Posterior vena cava (tissue), 2 donors: ENCODE measurements at places on chromosomes 1 and 21. TPM values are rescaled to one million over a fixed set of nuclear protein-coding genes. Genes with fewer than 3 reads are reported as not detected.

DNA sequence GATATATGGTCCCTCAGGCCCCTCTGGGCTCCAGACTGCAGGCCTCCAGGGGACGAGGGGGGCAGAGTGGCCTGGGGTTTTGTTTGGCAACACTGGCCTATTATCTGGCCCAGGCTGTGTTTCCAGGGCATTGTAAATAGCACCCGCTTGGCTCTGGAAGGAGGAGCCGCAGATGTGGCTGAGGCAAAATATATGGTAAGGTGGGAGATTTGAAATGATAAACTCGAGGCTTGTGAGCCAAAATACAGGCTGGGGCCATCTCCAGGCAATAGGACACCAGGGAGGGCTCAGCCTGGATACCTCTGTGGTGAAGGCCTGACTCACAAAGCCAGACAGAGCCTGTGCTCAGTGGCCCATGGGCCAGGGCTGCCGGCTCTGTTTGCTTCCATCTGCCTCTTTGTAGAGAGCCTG, 14.0 kb downstream of the NAV1 start:
- no peak for DNase-seq

- peak; percentile 96 for DNase-seq
Measured at GRCh38 chr1:150293433-150294253, at the start of gene MRPS21. Gene MRPS21, plus strand, starts transcription at chr1:150293861. Its CDS starts 506 bp downstream, at chr1:150294367.

GRCh38 chr1:1434824-1435105, 725 bp upstream of the VWA1 start:
- DNase-seq = no peak

DNA sequence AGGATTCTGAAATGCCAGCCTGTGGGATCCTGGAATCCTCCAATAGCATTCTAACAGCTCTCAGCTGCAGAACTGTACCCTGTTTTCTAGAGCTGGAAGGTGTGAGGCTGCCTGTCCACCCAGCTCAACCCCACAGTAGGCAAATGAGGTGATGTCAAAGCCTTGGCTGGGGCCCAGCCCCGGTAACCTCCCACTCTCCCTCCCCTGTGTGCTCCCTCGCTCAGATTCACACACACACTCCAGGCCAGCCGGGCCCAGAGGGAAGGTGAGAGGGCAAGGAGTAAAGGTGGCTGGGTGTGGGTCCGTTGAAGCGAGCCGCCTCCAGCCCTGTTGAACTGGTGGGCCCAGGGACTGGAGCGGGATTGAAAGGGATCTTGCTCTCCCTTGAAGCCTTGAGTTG, at the start of gene BSND:
Gene BSND (plus strand): TSS at position 257 of the 400 bp plus-strand sequence. CDS start 254 bp downstream, outside the sequence.
- DNase-seq = no peak

DNA sequence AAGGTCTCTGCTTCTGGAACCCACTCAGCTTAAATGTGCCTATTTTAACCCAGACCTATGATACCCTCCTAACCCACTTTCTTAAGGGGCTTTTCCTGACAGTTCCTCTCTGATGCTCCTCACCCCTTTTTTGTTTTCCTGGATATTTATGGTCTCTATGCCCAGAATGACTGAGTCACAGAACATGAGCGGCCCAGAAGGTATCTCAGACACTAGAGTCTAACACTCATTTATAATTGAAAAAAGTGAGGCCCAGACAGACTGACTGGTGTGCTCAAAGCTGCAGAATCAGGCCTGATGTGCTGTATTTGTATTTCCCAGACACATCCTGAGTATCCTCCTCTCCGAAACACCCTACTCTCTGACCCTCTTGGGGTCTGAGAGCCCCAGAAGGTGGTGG, 44.0 kb downstream of the LRRC71 start:
- no peak for DNase-seq

DNA sequence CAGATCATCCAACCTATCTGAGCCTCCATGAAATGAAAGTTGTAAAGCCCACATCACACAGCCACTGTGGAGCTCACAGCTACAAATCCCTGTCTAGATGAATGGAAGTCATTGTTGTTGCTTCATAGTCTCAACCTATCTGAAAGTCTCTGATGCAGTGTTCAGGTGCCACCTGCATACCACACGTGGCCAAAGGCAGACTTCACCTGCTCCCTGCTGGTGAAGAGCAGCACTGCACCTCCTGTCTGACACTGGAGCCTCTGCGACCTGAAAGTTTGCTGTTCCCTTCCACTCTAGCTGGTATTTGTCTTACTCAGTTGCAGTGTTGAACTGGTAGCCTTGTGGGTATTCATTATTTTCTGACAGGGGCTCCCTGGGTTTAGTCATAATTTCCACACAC, 18.4 kb downstream of the LORICRIN start:
- no peak for DNase-seq

- DNase-seq = no peak
Measured at GRCh38 chr1:246534114-246534513, 27.0 kb upstream of the SMYD3 start.

The MANEAL gene
- total RNA-seq = 1.8 TPM

The PCBP3 gene
- total RNA-seq = 7.4 TPM

The ZNF648 gene
- total RNA-seq = not detected
